ENCODE measurements at places on chromosomes 1 and 21.

DNA sequence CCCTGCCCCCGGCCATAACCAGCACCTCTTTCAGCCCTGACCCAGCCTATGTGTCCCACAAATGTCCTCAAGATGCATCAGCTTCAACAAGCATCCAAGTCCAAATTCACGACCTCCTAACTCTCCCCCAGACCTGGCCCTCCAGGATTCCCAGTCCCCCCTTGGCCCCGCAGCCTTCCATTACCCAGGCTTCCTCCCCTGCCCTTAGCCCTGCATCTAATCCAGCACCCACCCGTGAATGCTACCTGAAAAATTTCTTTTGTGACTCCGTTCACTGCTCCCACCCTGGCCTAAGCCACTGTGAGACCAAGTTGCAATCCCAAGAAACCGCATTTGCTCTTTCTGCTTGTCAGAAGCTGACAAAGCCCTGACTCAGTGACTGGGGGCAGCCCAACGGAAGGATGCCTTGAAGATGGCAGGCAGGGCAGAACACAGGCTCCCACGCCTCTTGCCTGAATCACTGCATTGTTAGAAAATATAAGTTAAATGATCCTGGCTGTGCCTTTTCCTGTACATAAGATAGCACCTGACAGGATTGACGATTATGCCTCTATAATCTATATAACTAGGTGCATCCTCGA is 939 bp upstream of the MFAP2 start:
- no peak for DNase-seq

- DNase-seq = no peak
These were observed 27.6 kb downstream of the CTNNBIP1 start for GRCh38 chr1:9882296-9882944.

DNA sequence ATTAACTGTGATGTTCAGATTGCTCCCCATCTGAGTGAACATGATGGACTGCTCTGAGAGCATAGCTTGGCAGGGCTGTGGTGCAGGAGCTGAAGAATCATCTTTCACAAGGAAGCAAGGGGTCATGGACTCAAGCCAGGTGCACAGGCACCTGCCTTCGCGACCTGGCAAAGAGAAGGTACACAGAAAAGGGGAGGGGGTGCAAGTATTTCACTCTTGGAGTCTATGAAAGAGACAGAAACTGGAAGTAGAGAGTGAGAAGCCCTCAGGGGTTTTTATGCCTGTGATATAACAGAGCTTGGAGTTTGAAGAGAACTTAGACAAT is 232.6 kb upstream of the PLXNA2 start:
- DNase-seq = no peak

DNA sequence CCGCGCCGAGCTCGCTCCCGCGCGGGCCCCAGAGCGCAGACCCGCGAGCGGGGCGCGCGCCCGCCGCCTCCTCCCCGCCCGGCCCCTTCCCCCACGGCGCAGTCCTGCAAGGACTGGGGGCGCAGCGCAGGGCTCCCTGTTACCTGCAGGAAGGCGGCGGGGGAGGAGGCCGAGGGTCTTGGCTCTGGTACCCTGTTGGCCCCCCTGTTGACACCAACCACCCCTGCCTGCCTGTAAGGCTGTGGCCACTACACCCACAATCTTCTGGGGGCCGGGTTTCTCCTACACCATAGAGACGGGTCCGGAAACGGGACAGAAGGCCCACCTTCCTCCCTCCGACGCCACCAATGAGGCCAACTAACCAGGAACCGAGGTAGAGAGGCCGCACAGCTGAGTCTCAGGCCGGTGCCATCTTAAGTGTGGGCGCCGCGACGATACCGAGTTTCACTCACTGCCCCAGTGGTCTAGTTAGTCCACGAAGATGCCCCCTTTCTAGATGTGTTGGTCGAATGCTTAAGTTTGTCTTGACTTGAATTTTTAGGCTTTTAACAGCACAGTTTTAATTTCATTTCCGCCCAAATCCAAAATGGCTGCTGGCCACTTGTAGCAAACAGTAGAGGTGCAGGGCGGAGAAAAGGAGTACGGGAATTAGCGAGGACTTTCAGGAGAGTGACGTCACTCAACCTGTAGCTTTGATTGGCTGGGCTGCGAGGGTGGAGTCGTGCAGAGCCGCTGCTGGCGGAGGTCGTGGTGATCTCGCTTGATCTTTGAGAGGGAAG is at the start of gene SCYL3:
Gene SCYL3, minus strand, starts transcription at position 252 of the 779 bp plus-strand sequence. CDS start 5,056 bp downstream, outside the sequence.
- DNase-seq = peak; percentile 85

- peak; percentile 73 for DNase-seq
These were observed at the start of gene POMGNT1 for GRCh38 chr1:46197964-46198811. Gene POMGNT1, minus strand, starts transcription at chr1:46198434. Its CDS starts 613 bp downstream, at chr1:46197821.

- no peak for DNase-seq
These were observed 195.9 kb downstream of the CYYR1 start for GRCh38 chr21:26377111-26377694.

GRCh38 chr1:156772728-156773497 is 5.6 kb downstream of the PRCC start:
- DNase-seq = no peak

- DNase-seq = no peak
These were observed 185.0 kb downstream of the TGFBR3 start for GRCh38 chr1:91700771-91701471.

- DNase-seq = no peak
These were observed 6.8 kb upstream of the RCAN1 start for GRCh38 chr21:34621434-34622350.

- no peak for DNase-seq
These were observed 75.6 kb upstream of the CNTN2 start for GRCh38 chr1:204967451-204967850.

DNA sequence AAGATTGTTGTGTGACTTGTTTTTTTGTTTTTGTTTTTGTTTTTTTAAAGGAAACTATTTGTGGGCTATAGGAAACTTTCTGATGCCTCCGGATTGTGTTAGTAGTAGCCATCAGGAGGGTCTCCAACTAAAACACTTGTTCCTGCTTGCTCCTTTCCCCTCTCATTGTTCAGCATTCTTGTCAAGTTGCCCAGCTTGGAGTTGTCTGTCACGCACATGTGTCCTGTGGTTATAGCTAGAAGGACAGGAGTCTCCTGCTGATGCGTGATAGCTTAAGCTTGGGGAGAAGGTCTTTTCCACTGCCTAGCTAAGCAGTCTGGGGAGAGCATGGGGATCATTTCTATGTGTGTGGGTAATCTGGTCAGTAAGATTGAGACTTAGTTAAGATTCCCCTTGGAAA is 3.2 kb upstream of the LYPLA2 start:
- DNase-seq = no peak

GRCh38 chr1:161914595-161914994 is 109.1 kb downstream of the OLFML2B start:
- DNase-seq = no peak

GRCh38 chr1:219374636-219375035 is 201.0 kb downstream of the LYPLAL1 start:
- no peak for DNase-seq

DNA sequence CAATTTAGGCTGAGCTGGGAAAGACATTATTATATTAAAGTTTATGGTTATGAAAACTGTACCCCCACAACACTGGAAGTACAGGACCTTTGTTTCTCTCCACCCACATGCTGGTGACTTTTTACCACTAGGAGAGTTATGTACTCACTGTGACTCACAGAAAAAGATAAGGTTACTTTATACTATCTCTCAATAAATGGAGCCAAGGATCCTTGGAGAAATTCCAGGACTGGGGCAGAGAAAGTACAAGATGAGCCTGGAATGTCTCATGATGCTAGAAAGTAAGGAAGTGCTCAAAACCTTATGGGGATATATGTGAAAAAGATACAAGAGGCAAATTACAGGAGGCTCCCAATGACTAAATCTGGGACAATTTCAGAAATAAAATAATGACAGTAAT is 63.9 kb upstream of the C1orf105 start:
- DNase-seq = no peak

DNA sequence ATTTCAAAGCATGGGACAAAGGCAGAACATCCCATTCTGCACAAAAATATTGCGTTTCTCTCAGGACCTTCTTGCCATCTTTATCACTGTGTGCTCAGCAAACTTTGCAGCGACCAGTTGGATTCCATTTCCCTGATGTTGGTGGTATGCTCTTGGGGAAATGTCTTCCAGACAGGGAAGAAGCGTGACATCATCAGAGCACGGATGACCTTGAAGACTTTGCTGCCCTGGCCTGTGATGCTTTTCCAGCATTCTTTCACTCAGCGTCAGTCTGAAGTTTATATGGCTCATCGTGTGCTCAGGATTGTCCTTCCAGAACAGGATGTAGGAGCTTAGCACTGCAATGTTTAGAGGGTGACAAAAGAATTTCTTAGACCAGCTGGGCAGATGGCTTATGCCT is 131.4 kb upstream of the F3 start:
- DNase-seq = no peak

DNA sequence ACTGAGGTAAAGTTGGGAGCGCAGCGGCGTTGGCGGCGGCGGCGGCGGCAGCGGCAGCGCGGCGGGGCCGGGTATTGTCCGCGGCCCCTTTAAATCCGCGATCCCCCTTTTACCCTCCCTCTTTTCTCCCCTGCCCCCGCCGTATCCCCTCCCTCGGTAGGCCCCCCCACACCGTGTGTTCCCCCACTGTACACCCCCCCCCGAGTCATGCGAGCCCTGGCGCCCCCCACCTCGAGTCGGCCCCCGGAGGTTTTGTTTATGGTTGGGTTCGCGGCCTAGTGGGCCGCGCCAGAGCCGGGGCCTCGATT is 169 bp downstream of the UBAP2L start:
- no peak for DNase-seq

GRCh38 chr1:1142844-1143243 is 27.0 kb upstream of the C1orf159 start:
- no peak for DNase-seq

- DNase-seq = no peak
These were observed 129.4 kb downstream of the NRDC start for GRCh38 chr1:51749151-51749550.

DNA sequence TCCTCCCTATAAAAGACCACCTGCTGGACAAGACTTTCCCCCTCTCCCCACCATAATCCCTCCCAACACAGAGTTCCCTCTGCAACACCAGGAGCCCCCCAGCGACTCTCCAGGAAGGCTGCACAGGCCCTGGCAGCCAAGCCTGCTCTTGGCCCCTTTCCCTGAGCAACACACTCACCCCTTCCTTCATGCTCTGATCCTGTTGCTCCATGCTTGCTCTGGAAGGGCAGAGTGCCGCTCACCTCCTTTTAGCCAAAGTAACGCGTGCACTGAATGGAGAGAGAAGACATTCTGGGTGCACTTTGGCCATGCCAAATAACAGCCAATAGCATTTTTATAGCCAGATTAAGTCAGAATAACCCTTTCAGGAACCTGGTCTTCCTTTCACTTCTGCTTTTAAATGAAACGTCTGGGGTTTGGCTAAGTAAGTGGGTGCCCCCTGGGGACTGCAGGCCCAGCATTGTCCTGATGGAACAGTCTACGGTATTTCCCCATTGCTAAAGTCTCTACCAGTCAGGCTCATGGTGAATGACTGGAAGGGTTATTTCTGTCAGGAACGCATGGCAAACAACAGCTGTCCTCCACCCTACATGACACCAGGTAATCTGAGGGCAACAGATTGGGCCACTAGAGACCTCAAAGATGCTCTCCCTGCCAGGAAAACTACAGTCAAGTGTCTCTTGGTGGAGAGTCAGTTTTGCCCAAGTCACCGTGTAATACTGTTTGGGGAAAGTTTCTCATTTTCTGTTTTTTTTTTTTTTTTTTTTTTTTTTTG is at the start of gene SLC2A5:
Gene SLC2A5, minus strand, starts transcription at position 310 of the 775 bp plus-strand sequence. Its CDS starts 99 bp downstream, at position 211.
- no peak for DNase-seq

DNA sequence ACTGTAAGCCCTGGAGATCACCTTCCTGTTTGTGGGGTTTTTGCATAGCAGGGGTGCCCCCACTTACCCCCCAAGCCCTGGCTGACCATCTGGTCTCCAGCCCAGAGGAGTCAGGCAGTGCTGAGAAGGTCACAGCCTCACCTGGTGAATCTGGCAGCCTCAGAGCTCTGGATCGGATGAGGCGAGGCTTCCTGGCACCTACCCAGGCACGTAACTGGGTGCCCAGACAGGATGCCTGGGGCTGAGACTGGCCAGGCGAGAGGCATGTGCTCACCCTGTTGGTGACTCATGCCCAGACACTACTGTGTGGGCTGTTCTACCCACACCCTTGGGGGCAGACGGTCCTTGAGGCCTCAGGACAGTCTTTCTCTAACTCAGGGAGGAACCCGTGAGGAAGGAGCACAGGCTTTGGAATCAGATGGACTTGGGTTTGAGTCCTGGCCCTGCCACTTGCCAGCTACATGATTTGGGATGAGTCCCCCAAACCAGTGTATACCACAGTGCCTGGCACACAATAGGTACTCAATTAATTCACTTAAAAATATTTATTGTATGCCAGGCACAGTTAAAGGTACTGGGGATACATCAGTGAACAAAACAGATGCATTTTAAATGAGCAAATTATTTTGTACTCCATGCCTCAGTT is 15.1 kb upstream of the PADI3 start:
- no peak for DNase-seq

DNA sequence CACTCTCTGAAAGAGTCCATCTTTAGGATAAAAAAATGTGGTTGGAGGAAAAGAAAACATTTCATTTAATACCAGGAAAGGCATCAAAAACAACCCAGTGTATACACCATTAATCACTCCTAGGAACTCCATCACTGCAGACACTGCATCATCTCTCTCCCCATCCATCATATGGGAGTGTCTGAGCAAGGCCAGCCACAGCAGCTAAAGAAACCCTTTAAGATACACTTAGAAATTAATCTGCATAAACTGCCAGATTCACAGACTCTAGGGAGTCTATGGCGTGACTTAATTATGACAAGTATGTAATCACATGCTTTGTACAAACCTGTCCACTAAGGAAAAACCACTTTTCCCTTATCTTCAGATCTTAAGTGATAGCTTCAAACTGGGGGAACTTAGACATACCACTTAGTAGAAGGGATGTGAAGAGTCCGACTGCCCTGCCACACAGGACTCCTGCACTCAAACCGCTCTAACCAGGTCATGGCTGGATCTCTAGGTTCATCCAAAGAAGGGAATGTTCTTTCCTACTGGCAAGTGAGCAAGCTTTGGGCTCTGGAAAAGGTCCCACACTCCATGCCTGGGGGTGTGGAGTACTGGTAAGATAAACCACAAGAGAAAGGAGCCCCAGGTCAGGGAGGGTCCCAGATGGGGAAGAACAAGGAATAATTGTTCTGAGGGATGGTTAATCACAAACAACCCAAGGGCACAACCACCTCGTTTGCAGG is 61.0 kb upstream of the C8B start:
- no peak for DNase-seq

DNA sequence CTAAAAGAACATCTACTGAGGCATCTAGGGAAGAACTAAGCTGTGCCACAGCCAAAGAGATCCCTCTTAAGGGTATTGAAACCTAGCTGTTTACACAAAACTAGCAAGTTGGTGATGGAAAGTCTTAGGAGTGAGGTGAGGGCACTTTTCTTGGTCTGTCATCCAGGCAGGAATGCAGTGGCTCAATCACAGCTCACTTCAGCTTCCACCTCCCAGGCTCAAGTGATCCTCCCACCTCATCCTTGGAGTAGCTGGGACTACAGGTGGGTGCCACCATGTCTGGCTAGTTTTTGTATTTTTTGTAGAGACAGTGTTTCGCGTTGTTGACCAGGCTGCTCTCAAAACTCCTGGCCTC is 2.4 kb downstream of the PLEKHO1 start:
- DNase-seq = no peak

DNA sequence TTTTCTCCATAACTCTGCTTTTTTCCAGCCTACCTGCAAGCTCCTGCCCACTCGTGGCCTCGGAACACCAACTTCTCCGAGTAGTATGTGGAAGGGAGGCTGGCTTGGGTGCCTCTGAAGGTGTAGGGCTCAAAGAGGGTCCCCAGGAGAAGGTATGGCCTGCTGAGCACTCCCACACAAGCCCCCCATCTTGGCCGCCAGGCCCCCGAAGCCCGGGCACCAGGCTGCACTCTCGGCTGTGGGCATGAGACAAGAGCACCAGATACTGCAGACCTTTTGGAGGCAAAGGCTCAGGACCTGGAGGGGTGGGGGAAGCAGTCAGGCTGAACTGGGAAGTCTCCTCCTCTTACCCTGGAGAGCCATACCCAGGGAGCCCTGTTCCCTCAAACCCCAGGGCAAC is 1.7 kb downstream of the ZNF692 start:
- DNase-seq = no peak
